C1 segment of cervical spinal cord (tissue), 14 donors: ENCODE measurements at places on chromosomes 1 and 21.

GRCh38 chr1:169886931-169887330, 6.8 kb downstream of the SCYL3 start:
- no peak for DNase-seq

DNA sequence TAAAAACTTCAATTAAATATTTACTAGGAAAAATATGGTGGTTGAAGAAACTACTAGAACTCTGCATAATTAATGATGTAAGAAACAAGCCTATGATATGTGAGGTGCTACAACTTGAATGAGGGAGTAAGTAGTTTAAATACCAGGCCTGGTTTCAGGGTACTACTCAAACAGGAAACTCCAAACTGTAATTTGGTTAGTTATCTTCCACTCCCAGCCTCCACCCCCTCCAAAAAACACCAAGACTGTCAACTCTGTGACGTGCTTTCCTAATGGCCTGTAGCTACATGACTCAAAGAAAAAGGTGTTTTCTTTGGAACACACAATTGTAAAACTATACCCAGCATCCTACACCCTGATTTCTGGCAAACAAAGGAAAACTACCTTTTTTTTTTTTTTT, 55.9 kb upstream of the RCC1 start:
- no peak for DNase-seq

DNA sequence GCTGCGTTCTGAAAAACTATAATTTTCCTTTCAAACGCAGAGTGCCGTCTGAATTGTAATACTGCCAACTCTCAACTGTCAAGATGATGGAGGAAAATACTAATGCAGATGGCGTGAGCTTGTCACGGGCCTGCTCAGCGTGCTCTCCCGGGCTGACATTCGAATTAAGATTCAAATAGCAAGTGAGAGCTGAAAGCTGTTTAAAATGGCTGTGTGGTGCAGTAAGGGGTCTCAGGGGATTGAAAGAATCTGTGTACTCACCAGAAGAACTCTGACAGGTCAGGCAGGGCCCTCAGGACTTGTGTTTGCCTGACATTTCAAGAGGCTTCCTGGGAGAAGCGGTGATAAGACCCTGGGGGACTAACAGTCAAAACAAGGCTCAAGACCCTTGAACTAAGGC, 33.1 kb downstream of the ZMYND12 start:
- DNase-seq, result no peak

DNA sequence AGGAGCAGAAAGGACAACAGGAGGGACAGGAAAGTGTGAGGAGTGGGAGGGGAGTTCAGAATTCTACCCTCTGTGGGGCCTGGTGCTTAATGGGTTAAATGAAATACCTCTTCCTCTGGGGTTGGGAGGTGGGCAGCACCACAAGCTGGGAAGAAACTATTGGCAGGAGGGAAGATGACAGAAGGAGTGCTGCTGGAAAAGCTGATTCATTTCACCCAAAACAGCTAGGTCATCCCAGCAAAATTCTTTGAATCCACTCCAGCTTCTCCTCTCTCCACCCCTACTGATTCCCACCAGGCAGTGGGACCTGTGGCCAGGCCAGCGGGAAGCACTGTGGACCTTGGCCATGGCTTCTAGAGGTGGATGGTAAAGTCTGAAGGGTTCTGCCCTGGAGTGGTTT, 12.8 kb downstream of the BCAN start:
- DNase-seq, result no peak

DNA sequence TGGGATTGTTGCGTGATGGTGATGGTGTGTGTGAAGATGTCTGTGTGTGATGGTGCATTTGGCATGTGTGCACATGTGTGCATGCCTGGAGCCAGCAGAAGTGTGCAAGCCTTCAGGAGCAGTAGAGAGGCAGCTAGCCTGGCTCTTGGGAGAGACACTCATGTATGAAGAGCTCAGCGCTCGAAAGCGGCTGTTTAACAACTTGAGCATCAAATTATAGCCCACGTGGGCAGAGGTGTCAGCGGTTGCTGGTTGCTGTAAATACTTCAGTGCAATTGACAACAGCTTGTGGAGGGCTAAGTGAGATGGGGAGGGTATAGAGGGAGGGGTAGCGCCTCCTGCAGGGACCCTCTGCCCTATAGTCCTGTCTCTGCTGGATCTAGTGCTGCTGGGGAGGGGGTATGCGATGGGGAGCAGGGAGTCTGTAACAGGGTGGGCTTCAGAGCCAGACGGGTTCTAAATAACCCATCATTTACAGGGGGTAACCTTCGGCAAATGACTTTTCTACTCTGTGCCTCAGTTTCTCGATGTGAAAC, 21.5 kb downstream of the FOXD2 start:
- no peak for DNase-seq

GRCh38 chr1:158527190-158527815, 26.9 kb downstream of the OR6Y1 start:
- no peak for DNase-seq

DNA sequence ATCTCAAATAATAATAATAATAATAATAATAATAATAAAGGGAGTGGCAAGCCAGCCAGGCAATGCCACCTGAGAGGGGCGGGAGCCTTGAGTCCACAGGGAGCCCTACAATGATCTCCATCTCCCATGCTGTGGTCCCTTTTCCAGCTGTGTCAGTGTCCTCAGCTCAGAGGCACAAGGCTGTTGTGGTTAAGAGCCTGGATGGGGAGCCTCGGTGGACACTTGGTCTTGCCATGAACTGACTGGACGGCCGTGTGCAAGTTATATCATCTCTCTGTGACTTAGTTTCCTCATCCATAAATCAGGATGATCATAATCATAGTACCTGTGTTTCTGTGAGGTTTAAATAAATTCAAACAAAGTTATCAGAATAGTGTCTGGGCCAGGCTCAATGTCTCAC, 127.8 kb upstream of the TIAM1 start:
- DNase-seq, result no peak

GRCh38 chr1:93740601-93741031, 59.0 kb upstream of the BCAR3 start:
- no peak for DNase-seq

DNA sequence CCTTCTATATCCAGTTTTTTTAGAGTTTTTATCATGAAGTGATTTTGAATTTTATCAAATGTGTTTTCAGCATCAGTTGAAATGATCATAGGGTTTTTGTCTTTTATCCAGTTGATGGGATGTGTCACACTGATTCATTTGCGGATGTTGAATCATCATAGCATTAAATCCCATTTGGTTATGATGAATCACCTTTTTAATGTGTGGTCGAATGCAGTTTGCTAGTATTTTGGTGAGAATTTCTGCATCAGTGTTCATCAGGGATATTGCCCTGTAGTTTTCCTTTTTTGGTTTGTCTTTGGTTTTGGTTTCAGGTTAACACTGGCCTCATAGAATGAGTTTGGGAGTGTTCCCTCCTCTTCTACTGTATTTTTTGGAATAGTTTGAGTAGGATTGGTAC, 80.3 kb downstream of the DIRAS3 start:
- DNase-seq, result no peak

- DNase-seq, result no peak
Observed at GRCh38 chr21:43355925-43356289, 71.0 kb downstream of the SIK1 start.

DNA sequence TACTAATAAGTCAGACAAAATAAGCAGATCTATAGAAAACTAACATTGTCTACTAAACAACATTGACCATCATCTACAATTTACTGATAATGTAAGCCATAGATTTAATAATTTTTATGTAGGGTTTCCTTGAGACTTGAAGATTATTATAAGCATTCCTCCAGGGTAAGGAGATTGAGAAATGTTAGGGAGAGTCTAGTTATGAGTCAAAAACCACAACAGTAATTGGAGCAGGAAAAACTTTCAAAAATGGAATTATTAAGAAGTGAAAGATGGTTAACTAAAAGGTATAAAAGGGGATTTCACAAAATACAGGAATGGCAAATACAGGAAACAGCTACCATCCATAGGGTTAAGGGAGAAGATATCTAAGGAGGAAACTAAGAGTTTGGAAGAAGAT, 12.4 kb upstream of the UHMK1 start:
- DNase-seq, result no peak
